Endothelial cell of umbilical vein (primary cell): ENCODE measurements at places on chromosomes 4 and X. TPM values are rescaled to one million over a fixed set of nuclear protein-coding genes. Genes with fewer than 3 reads are reported as not detected.

Gene SULT1E1
- 34.5 and 42.1 TPM in 2 replicates for total RNA-seq

Gene S100P
- total RNA-seq = not detected in 2 replicates

Gene ARSJ
- 44.0 and 50.0 TPM in 2 replicates for total RNA-seq

Gene VEGFC
- total RNA-seq = 34.9 and 47.1 TPM in 2 replicates

Gene SERTM2
- total RNA-seq = not detected in 2 replicates

Gene HOPX
- total RNA-seq = 0.62 and 5.8 TPM in 2 replicates

Gene IL13RA1
- total RNA-seq = 61.9 and 66.4 TPM in 2 replicates

Gene CT47B1
- not detected in 2 replicates for total RNA-seq

Gene CCNA2
- total RNA-seq = 63.1 and 65.4 TPM in 2 replicates

Gene AWAT1
- not detected in 2 replicates for total RNA-seq

Gene GPR173
- 8.3 and 11.3 TPM in 2 replicates for total RNA-seq

Gene CDS1
- 0.07 TPM in 1 of 2 replicates, not detected in the other for total RNA-seq

Gene KLKB1
- not detected in 2 replicates for total RNA-seq

Gene MBNL3
- total RNA-seq = 4.9 and 5.6 TPM in 2 replicates

Gene MUC7
- total RNA-seq = not detected in 2 replicates

Gene MAGEE2
- total RNA-seq = not detected in 2 replicates

Gene CT83
- not detected in 2 replicates for total RNA-seq

Gene GALNTL6
- not detected in 2 replicates for total RNA-seq

Gene SASH3
- not detected in 2 replicates for total RNA-seq

Gene LRIT3
- 0.13 and 0.16 TPM in 2 replicates for total RNA-seq
